ENCODE measurements at places on chromosomes 4 and X.

- no peak for DNase-seq
These were observed 4.4 kb upstream of the FAM184B start for GRCh38 chr4:17785858-17786257.

DNA sequence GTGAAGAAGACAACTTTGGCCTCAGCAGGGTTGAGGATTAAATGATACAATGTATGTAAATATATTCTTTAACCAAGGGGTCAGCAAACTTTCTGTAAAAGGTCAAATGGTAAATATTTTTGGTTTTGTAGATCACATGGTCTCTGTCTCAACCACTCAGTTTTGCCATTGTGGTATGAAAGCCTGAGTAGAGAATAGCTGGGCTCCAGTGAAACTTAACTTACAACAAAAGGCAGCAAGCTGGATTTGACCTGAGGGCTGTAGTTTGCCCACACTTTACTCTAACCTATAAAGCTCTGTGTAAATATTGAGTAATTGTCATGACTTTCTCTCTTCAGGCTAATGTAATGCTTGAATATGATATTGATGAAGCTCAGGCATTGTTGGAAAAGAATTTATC lies 19.6 kb downstream of the VBP1 start:
- DNase-seq, result no peak

- no peak for DNase-seq
These were observed 66.8 kb upstream of the ATXN3L start for GRCh38 chrX:13386636-13387035.

GRCh38 chr4:166324321-166324720 lies 451.3 kb downstream of the TLL1 start:
- DNase-seq, result no peak

DNA sequence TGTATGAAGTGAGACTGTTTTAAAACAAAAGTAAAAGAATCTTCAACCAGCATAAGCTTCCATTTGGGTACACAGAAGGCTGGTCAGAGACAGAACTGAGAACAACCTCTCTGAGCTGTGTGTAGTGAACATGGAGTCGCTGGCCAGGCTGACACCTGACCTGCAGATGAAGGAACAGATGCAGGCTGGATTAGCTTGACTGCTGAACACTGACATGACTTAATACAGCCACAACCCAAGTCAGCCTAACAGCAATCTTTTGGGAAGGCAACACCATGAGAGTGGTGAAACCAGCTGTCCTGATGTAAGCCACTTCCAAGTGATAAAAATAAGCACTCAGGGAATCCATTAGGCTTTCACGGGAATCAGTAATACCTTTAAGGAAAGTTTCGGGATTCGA lies 10.1 kb downstream of the SCARB2 start:
- no peak for DNase-seq

- no peak for DNase-seq
These were observed 126.8 kb upstream of the VCX3A start for GRCh38 chrX:6661736-6662135.

DNA sequence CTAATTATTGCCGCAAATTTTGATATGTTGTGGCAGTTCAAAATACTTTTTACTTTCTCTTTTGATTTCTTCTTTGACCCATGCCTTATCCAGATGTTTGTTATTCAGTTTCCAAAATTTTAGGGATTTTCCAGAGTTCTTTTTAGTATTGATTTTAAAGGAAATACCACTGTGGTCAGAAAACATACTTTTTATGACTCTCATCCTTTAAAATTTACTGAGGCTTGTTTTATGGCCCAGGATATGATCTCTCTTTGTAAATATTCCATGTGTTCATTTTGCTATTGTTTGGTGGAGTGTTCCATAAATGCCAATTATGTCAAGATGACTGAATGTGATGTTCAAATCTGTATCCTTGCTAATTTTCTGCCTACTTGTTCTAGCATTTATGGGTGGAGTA lies 272.3 kb upstream of the DIPK2B start:
- peak; percentile 88 for DNase-seq

All from fibroblast of skin of right quadriceps (primary cell).